ENCODE measurements at places on chromosomes 3 and 15.

- DNase-seq = no peak
Observed at GRCh38 chr3:59677747-59678702, 628.2 kb upstream of the CFAP20DC start.

- no peak for DNase-seq
Observed at GRCh38 chr3:140234256-140234655, 299.3 kb downstream of the CLSTN2 start.

DNA sequence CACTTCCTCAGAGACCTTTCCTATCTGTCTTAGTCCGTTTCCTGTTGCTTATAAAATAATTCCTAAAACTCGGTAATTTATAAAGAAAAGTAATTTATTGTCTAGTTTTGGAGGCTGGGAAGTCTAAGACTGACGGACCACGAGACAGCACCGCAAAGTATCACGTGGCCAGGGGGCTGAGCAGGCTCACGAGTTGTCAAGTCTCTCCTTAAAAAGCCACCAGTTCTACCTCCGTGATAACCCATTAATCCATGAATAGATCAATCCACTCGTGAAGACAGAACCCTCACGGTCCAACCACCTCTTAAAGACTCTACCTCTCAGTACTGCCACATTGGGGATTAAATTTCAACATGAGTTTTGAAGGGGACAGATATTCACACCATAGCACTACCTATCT, 821 bp downstream of the LINS1 start:
- DNase-seq = no peak

DNA sequence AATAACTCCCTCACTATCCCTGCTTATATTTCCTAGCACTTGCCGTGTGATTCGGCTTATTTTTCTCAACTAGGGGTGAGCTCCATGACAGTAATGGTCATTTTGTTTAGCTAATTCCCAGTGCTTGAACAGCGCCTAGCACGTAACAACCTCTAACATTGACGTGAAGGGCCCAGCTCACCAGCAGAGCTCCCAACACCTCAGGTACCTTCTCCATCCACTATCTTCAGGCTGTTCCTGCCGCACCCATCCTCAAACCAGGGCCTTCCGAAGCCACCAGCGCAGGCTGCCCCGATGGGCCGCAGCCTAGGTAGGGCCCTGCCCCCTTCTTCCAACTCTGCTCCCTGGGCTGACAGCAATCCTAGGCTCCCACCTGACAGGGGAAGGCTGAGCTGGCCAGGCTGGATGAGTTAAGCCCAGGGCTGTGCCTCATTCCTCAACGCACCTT, 751 bp upstream of the RPS17 start:
- no peak for DNase-seq

DNA sequence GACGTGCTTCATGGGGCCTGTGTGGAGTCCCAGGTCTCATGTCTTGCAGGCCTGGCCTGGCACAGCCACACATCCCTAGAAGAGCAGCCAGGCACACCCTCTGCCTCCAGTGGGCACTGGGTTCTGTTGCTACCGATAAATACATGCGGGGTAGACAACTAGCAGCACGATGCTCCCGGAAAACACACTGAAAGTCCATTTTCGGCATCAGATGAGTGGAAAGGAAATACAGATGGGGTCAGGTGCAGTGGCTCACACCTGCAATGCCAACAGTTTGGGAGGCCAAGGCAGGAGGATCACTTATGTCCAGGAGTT, 165.1 kb downstream of the NSMCE3 start:
- no peak for DNase-seq

GRCh38 chr3:51715231-51715976, 8.5 kb downstream of the GRM2 start:
- no peak for DNase-seq

DNA sequence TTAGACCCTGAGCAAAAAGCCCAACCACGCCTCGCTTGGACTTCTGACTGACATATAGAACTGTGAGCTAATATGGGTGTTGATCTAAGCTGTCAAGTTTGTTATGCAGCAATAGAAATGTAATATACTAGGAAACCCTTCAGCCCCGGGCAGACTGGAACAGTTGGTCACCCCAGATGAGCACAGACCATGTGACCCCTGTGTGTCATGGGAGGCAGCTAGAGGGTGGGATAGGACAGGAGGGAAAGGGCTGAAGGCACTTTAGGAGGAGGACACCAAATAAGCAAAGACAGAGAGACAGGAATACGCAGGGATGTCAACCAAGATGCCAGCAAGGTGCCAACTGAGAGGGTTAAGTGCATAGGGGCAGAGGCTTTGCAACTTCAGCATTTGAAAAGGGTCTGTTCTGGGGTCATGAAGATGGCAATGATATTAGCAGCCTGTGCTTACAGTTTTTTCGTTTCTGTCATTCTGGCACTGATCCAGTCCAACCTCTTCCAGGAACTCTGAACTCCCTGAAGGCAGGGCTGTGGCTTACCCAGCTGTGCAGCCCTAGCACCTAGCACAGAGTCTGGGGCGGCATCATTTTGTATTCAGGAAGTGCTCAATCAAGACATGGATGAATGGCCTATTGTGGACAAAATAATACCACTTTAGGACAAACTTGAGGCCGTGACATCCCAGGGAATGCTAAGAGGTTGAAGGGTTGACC, 51.4 kb downstream of the HES1 start:
- DNase-seq = no peak

GRCh38 chr3:82384181-82384580, 622.7 kb upstream of the GBE1 start:
- DNase-seq = no peak

- no peak for DNase-seq
Observed at GRCh38 chr3:43999728-44000319, 241.9 kb upstream of the TOPAZ1 start.

DNA sequence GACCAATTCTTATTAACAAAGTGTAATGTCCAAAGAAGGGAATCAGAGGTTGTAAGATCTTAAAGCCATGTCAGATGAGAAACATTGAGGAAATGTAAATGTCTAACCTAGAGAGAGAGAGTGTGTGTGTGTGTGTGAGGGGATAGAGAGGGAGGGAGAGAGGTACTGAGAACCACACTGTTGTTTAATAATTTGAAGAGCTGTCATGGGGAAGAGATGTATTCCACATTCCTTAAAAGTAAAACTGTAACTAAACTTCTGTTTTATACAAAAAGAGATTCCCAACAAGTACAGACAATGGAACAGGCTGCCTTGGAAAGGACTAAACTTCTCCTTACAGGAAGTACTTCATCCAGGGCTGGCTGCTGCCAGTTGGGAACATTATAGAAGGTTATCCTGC, 68.9 kb upstream of the BOC start:
- no peak for DNase-seq

DNA sequence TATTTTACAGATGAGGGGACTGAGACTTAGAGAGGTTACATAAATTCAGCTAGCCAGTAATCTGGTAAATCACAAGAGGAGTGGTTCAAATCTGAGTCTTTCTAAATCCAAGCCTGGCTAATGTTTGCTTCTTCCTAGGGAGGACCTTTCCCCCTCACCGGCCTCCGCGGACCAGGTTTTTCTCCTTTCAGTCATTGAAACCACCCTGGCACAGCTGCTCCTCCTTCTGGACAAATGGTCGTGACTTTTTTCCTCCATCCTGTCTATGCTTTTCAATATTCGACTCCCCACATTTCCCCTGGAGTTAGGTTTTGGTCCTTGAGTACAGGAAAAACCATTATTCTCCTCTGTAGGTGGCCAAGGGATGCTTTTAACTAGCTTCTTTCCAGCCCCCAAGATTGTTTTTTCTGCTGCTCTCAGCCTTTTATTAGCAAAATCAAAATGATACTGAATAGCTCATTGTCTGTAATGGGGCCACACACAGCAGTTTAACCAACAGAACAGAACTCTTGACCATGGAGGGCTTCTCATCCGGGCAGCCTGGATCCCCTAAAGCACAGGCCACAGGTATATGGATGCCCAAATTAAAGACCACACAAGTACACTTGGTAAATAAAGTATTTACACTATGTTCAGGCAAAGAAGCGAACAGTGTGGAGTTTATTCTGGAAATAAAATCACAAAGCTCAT, 85.9 kb upstream of the KLHL25 start:
- DNase-seq = no peak

GRCh38 chr3:179063945-179064560, 7.6 kb downstream of the ZMAT3 start:
- no peak for DNase-seq

- DNase-seq = no peak
Observed at GRCh38 chr3:4888913-4889846, 90.1 kb upstream of the BHLHE40 start.

GRCh38 chr15:31953478-31953877, 76.8 kb upstream of the CHRNA7 start:
- no peak for DNase-seq

DNA sequence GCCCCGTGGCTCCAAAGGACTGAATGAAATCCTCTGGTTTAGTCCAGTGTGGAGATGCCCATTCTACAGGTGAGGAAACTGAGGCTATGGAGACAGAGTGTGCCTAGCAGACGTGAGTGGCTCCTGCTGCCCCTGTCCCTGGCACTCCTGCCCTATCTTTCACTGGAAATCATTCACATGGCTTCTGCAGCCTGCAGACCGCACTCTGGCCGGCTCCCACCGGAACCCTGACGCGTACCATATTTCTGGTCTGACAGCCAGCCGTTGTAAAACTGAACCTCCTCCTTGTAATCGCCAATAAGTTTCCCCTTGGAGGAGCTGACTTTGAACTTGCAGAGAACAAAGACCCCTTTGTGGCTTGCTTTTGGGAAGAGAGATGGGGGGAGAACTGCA, 136.5 kb downstream of the CHSY1 start:
- no peak for DNase-seq

DNA sequence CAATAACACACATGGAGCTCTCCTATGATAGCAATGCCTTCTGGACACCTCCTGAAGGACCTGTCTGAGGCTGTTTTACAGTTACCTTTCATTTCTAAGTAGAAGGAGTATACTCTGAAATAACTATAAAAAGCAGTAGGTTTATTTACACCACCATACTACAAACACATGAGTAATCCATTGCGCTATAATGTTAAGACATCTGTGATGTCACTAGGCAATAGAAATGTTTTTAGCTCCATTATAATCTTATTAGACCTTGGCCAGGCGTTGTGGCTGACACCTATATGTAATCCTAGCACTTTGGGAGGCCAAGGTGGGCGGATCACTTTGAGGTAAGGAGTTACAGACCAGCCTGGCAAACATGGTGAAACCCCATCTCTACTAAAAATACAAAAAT, 24.7 kb downstream of the PXK start:
- DNase-seq = no peak

- DNase-seq = no peak
Observed at GRCh38 chr15:101372960-101373525, 78.0 kb upstream of the SNRPA1 start.

GRCh38 chr15:71302861-71303410, 187.7 kb downstream of the THSD4 start:
- no peak for DNase-seq

DNA sequence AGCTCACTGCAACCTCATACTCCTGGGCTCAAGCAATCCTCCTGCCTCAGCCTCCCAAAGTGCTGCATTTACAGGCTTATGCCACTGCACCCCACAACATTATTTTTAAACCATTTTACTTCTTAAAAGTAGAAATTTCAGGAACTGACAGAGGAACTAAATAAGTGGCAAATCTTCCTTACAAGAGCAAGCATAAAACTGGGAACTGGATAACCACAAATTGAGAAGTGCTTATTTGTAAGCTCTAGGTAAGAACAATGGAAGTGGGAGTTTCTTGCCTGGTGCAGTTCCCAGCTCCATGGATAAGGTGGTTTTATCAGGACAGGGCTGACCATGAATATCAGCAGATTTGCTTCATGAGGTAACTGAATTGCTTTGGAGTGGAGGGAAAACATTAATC, 655.2 kb downstream of the DIPK2A start:
- DNase-seq = no peak

DNA sequence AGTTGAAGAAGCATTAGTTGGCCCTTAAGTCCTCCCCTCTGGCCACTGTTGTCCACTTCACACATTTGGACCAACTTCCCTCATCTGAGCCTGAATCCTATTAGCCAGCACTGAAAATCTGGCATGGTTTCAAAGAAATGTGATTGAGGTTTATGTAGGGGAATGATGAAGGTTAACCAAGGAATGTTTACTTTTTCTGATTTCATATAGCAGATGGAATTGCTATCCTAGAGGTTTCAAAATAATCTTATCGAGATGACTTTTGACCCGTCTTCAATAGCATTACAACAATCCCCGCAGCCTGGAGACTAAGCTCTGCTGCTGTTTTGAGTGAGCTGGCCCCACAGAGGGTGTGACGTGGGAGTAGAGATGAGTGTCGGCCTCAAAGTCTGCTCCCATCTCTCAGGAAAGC, 200.8 kb upstream of the IL12A start:
- DNase-seq = no peak

DNA sequence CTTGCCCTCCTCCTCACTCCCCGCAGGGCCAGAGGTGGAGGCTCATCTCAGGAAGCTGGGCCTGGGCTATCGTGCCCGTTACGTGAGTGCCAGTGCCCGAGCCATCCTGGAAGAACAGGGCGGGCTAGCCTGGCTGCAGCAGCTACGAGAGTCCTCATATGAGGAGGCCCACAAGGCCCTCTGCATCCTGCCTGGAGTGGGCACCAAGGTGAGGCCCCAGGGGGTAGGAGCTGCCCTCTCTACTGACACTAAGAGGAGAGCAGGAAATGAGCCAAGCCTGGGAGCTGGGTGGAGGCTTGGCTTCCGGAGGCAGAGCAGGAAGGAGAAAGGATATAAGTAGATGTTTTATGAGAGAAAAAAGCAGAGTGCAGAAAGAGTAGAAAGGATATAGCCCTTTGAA, 4.9 kb downstream of the OGG1 start:
- DNase-seq = no peak

GRCh38 chr3:120608506-120608905, 12.4 kb downstream of the NDUFB4 start:
- no peak for DNase-seq

- DNase-seq = no peak
Observed at GRCh38 chr15:44673639-44674038, 10.2 kb upstream of the SPG11 start.

DNA sequence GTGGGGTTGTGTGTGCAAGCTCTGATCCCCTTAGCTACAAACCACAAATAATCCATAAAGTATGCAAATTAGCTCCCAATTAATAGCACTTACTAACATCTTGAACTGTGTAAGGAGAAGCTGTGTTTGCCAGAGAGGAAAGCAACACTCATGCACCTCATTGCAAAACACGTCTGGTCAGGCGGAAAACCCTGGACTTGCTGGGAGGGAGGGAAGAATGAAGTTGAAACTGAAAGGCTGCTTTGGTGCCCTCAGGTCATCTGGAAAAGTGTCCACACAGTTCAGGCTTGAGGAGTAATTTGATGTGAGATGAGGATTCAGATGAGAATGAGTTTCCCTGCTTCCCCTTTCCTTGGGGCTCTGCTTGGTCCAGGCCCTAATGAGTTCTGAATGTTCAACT, 185.5 kb upstream of the ANKRD28 start:
- no peak for DNase-seq

DNA sequence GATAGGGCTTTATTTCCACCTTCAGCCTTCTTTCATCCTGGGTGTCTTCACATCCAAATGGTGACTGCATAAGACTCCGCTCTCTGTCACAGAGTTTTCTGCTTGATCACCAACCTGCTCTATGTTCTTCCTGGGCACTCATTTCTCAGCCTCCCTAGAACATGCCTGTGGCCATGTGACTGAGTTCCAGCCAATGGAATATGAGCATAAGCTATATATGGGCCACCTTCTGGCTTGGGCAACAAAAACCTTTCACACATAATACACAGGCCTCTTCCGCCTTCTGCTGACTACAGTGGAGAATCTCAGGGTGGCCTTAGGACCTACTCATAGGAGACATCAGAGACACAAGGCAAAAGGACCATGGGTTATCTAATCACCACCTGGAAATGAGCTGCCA, 51.2 kb upstream of the MED12L start:
- no peak for DNase-seq

- no peak for DNase-seq
Observed at GRCh38 chr3:121913305-121913990, 19.2 kb downstream of the SLC15A2 start.
